ENCODE measurements at places on chromosomes 13 and 19.
A peak's percentile ranks its signal among the peaks of the same experiment; 100 is the strongest.

DNA sequence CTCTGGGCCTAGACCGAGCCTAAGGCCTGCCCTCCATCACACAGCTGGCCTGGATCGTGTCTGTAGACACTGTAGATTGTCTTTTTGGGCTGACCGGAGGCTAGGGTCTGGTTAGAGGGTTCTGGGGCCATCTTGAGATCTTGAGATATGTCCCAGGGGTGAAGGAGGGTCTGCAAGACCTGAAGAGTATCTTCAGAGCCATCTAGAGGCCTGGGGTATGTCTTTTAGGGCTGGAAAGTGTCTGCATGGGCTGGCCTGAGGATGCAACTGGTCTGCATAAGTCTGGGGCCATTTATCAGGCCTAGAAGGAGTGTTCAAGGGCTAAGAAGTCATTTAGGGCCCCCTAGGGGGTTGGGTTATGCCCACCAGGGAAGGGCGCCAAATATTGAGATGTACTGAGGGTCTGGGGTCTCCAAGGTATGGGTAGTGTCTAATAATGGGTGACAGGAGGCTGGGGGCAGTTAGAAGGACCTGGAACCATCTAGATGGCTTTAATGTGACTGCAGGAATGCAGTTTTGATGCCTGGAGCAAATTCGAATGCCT lies 555 bp downstream of the SCAF1 start:
- DNase-seq = no peak

- peak; percentile 46 for DNase-seq
Measured at GRCh38 chr19:45125975-45126493, 33.1 kb downstream of the PPP1R37 start.

DNA sequence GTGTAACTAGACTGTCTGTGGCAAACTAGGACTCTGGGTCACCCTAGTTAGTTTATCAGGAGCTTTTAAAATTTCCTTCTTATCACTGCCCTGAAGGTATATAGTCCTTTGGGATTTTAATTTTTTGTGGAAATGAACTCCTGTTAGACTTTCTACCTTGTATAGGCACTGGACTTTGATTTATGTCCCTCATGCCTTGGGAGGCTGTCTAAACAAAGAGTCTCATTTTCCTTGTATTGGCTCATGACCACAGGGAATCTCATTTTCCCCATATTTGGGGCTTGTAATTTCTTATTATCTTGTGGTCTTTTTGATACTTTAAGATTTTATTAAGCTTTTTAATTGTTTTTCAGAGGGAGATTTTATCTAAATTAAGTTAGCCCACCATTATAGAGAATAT lies 21.4 kb downstream of the KCTD4 start:
- DNase-seq = no peak

DNA sequence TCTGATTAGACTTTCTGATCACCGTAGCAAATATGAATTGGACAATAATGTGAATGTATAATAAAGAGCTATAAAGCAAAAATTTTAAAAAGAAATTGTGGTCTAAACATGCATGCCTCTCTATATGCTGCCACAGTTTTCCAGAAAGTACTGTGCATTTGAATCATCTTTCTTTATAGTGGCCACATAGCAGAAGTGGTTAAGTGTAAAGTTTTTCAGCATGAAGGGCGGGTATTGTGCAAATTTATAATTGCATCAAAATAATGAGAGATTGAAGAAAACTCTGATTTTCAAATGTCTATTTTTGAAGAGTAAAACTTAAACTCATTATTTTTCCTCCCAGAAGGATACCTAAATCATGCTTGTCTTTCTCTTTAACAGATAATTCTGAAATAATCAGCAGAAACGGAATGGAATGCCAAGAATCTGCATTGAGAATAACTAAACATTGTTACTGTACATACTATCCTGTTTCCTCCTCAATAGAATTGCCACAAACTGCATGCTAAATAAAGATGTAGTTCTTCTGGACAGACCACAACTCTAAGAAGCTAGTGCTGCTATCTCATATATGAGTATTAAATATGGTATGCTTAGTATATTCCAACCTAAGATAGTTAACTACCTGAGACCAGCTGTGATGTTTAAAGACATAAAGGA lies 42.9 kb upstream of the RAP2A start:
- DNase-seq = no peak

- DNase-seq = no peak
Measured at GRCh38 chr13:44954224-44954623, 35.0 kb downstream of the NUFIP1 start.

GRCh38 chr19:29503140-29503758 lies 22.5 kb upstream of the VSTM2B start:
- DNase-seq = no peak

GRCh38 chr13:90395846-90396245 lies 951.6 kb upstream of the MIR17HG start:
- DNase-seq = no peak
